ENCODE measurements at places on chromosomes 1 and 21. TPM values are rescaled to one million over a fixed set of nuclear protein-coding genes. Genes with fewer than 3 reads are reported as not detected.

The BMP8B gene
- 0.11 TPM for total RNA-seq

The SHE gene
- total RNA-seq, result not detected

The FHL3 gene
- 21.5 TPM for total RNA-seq

The TNFRSF14 gene
- total RNA-seq, result 19.0 TPM

The REN gene
- not detected for total RNA-seq

The TNFRSF8 gene
- not detected for total RNA-seq

The TNN gene
- not detected for total RNA-seq

The LENEP gene
- 0.82 TPM for total RNA-seq

The PLD5 gene
- total RNA-seq, result 25.1 TPM

The C1QC gene
- total RNA-seq, result not detected

The GJA8 gene
- total RNA-seq, result not detected

The FMO3 gene
- not detected for total RNA-seq

The SPATA6 gene
- total RNA-seq, result 5.2 TPM

The HES3 gene
- not detected for total RNA-seq

The TMEM63A gene
- total RNA-seq, result 37.3 TPM

The KRTAP6-1 gene
- total RNA-seq, result not detected

The LRRC71 gene
- total RNA-seq, result not detected

The RHD gene
- total RNA-seq, result not detected

The RAB25 gene
- 40.0 TPM for total RNA-seq

The OR2L2 gene
- 0.17 TPM for total RNA-seq

The NUDT4B gene
- not detected for total RNA-seq

The TMEM82 gene
- not detected for total RNA-seq

The FCRL6 gene
- not detected for total RNA-seq

The S100A7A gene
- total RNA-seq, result not detected

The FCER1G gene
- total RNA-seq, result not detected

The ADCY10 gene
- not detected for total RNA-seq

The LYST gene
- 50.5 TPM for total RNA-seq

The SLC44A3 gene
- 5.8 TPM for total RNA-seq

The AGT gene
- not detected for total RNA-seq

The ZFYVE9 gene
- total RNA-seq, result 42.0 TPM

The TMEM240 gene
- 1.1 TPM for total RNA-seq

The HTR6 gene
- total RNA-seq, result not detected

The TMEM125 gene
- total RNA-seq, result 5.1 TPM

The OR2T33 gene
- total RNA-seq, result not detected

The GPR25 gene
- not detected for total RNA-seq

The SH2D5 gene
- 65.3 TPM for total RNA-seq

The GFI1 gene
- total RNA-seq, result under 0.01 TPM

The IFI44 gene
- total RNA-seq, result 5.0 TPM

The DCST2 gene
- total RNA-seq, result 0.66 TPM

The ZMYM1 gene
- total RNA-seq, result 18.0 TPM

The YARS1 gene
- total RNA-seq, result 165 TPM

The LCE1C gene
- total RNA-seq, result 11.1 TPM

The MR1 gene
- total RNA-seq, result 46.3 TPM

The KIF2C gene
- total RNA-seq, result 1.0 TPM

The EFHD2 gene
- total RNA-seq, result 37.1 TPM

The INAVA gene
- total RNA-seq, result 26.5 TPM

The FCGR1A gene
- total RNA-seq, result not detected

The CNR2 gene
- total RNA-seq, result not detected

The C1orf105 gene
- total RNA-seq, result not detected

Data from mammary epithelial cell (primary cell).